ENCODE measurements at places on chromosomes 1 and 21. TPM values are rescaled to one million over a fixed set of nuclear protein-coding genes. Genes with fewer than 3 reads are reported as not detected.

The IFNAR2 gene
- total RNA-seq, result 5.7 TPM

The KIF21B gene
- 1.0 TPM for total RNA-seq

The CFHR3 gene
- 1.0 TPM for total RNA-seq

The FCAMR gene
- total RNA-seq, result not detected

The APOBEC4 gene
- total RNA-seq, result not detected
